ENCODE measurements at places on chromosomes 12 and 14.

DNA sequence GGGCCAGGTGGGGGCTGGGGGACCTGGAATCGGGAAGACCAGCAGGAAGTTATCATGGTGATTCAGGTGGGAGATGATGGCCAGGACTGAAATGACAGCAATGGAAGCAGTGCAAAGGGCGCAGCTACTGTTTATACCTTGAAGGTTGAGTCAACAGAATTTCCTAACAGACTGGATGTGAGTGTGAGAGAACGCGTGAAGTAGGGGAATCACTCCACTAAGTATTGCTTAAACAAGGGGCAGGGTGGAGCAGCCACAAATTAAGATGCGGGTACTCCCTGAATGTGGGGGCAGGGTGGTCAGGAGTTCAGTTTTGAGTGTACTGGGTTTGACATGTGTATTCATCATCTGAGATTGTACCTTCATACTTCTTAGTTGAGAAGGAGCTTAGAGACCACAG is 45.1 kb downstream of the MYF5 start:
- no peak for DNase-seq

DNA sequence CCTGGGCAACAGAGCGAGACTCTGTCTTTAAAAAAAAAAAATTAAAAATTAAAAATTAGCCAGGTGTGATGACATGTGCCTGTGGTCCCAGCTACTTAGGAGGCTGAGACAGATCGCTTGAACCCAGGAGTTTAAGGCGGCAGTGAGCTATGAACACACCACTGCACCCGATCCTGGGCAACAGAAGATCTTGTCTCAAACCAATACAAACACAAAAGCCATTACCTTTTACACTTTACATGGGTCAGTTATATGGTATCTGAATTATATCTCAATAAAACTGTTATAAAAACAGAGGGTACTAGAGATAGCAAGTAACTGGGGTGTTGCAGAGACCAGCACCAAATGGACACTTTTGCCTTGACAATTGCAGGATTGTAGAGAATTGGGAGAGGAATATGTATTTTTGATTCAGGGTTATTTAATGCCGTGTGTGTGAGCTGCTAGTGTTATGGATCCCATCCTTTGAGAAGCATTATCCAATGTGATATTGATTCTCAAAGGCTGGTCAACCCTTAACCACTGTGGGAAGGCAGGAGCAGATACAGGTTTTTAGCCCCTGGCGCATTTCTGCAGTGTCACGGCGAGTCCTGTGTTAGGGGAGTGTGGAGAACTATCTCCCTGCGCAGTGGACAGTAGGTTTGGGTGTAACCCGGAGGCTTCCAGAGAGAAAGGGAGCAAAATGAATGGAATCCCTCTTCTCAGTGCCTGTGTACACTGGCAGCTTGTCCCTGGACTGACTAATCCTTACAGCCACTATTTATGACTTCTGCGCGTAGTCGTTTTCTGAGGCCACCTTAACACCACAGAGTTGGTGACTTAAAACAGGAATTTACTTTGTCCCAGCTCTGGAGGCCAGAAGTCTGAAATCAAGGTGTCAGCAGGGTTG is 4.3 kb downstream of the PSMD9 start:
- DNase-seq = no peak

DNA sequence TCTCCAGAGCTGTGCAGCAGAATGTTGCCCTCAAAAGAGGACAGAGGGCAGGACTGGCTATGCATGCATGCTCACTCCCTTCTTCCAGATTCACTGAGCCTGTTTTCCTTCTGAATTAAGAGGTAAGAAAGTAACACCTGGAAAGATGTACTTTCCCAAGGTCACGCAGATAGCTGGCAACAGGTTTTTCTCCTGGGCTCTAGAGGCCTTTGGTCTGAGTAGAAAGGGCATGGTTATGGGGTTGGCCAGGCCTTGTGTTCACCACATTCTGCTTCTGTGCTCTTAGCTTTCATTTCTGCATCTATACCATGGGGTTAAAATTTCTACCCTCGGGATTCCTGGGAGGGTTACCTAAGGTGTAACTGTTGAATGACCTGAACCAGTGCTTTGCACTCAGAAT is 57.5 kb downstream of the RASSF3 start:
- DNase-seq = no peak

DNA sequence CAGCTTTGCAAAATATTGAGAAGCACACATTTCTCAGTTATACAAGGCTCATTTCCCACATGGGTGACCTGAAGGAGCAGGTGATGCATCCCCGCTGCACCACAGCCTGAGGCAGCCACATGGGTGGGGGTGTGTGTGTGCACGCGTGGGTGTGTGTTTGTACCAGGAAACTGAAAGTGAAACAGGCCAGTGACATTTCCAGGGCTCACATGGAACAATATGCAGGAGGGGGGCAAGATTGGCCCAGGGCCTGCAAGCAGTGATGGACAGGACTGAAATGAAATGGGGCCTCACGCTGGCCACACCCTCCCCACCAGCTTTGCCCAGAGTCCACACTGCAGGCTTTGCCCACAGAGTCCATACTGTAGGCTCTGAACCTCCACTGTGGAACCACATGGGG is 154.2 kb upstream of the PARP11 start:
- DNase-seq = no peak

DNA sequence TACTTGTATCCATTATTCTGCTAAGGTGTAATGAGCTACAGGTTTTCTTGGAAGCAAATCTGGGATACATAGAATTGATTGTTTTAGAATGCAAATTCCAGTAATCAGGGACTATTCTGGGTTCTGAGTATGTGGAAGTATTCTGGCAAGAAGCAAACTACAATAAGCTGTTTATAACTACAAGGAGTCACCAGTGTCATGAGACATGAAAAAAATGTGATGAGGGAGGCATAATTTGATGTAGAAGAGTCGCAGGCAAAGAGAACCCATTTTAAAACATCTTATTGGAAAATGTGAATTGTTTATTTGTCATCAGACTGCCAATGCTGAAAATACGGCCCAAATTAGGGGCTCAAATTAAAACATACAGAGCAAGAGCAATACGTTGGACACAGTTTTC is 321.8 kb upstream of the E2F7 start:
- no peak for DNase-seq

- no peak for DNase-seq
Observed at GRCh38 chr12:32615441-32615840, 63.7 kb upstream of the DNM1L start.
